Stimulated activated CD8-positive, alpha-beta memory T cell treated with anti-CD3 and anti-CD28 coated beads, Interleukin-4, amount 100 ng/mL, for 24 hours (primary cell): ENCODE measurements at places on chromosomes 5 and 9.

DNA sequence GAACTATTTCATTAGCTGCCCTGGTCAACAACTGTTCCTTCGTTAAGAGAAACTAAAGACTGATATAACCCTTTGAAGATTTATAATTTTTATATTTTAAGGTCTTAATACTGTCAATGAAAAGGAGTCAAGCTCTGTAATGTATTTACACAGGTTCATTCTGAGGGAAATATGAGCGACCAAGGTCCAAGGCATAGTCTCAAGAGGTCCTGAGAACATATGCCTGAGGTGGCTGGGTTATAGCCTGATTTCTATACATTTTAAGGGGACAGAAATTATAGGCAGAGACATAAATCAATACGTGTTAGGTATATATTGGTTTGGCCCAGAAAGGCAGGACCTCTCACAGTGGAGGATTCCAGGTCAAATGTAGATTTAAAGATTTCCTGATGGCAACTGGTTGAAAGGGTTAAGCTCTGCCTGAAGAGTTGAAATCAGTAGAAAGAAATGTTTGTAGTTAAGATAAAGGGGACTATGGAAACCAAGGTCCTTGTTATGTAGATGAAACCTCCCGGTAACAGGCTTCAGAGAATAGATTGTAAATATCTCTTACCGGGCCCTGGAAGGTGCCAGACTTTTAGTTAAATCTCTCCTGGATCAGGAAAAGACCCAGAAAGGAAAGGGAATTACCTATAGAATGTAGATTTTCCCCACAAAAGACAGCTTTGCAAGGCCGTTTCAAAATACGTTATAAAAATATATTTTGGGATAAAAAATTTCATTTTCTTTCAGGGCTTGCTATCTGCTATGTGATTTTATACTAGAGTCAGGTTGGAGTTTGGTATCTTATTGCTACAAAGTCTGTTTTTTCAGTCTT lies 107.3 kb upstream of the PRLR start:
- no peak for DNase-seq

GRCh38 chr5:129658801-129659200 lies 89.1 kb upstream of the MINAR2 start:
- DNase-seq: no peak

GRCh38 chr5:34542818-34543217 lies 113.3 kb upstream of the RAI14 start:
- no peak for DNase-seq

- no peak for DNase-seq
Measured at GRCh38 chr9:69036309-69036708, 757 bp downstream of the FXN start.

DNA sequence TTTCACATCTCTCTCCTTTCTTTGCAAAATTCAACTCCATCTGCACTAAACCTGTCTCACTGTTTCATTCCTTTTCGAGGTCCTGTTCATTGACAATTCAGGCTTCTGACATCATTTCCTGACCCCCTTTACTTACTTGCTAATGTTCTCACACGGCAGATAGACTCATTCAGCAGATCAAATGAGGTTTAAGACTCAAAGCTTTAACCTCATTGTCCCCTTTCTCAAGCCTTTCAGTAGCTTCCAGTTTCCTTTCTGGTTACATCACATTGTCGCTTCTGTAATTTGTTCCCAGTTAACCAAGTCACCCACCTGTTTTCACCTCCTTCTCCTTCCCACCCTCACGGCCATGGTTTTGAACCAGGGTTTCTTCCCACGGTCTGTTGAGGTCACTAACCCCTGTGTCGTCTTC lies 143.4 kb upstream of the OTULINL start:
- DNase-seq: no peak

DNA sequence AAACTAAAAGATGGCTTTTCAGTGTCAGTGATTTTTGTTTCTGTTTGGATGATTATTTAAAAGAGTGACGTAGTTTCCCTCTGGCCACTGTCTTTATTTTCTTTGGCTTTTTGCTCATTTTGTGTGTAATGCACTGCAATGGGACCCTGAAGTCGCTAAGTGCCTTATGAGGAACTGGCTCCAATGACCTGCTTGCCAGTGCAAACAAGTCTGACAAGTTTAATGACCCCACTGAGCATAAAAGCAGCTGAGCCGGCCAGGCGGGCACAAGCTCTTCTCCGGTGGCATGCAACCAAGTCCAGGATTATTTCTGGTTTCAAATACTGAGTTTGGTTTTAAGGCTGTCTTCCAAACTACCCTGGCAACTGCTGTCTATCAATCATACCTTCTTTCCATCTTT lies 15.6 kb upstream of the GNA14 start:
- no peak for DNase-seq

GRCh38 chr5:54586336-54586735 lies 68.8 kb downstream of the SNX18 start:
- no peak for DNase-seq

DNA sequence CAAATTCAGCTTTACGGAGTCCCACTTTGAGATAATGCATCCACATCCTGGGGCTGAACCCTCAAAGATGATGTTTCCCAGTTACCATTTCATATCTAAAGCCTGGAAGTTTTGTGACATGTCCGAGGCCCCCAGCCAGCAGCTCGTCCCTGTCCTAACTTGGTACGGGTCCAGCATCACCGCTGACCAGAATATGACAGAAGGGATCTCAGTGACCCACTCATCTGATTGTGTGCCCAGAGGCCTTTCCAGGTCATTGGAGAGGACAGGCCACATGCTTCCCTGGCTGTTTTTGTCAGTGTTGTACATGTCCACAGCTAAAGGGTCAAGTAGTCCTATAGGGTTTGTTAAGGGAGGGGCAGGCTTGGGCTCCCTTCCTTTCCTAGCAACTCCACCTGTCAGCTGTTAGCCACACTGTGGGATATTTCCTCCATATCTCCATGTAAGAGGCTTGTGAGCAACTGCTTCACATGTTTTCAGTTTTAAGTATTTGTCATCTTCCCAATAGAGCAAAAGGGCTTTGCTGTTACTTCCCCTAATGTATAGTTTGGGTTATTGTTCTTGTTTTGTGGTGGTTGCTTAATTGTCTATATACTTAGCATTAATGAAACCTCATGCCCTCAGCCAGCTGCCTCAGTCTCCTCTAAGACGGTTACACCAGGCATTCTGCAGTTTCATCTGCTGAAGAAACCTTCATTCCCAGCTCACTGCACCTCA lies 33.4 kb downstream of the SECISBP2 start:
- no peak for DNase-seq

GRCh38 chr5:134028496-134028895 lies 23.7 kb upstream of the VDAC1 start:
- no peak for DNase-seq

DNA sequence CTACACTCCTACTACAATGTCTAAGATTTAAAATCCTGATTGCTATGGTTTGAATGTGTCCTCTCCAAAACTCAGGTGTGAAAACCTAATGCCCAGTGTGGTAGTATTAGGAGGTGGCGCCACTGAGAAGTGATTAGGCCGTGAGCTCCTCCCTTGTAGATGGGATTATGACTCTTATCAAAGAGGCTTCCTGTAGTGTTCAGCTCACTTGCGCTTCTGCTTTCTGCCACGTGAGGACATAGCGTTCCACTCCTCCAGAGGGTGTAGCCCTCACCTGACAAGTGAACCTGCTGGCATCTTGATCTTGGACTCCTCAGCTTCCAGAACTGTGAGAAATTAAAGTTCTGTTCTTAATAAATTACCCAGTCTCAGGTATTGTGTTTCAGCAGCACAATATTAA lies 33.0 kb upstream of the WHRN start:
- no peak for DNase-seq

GRCh38 chr5:137019229-137019628 lies 479.9 kb downstream of the SPOCK1 start:
- no peak for DNase-seq

- DNase-seq: no peak
Measured at GRCh38 chr9:15115702-15116101, 191.3 kb downstream of the TTC39B start.

- DNase-seq: no peak
Measured at GRCh38 chr9:121529237-121529987, 29.8 kb upstream of the GGTA1 start.

DNA sequence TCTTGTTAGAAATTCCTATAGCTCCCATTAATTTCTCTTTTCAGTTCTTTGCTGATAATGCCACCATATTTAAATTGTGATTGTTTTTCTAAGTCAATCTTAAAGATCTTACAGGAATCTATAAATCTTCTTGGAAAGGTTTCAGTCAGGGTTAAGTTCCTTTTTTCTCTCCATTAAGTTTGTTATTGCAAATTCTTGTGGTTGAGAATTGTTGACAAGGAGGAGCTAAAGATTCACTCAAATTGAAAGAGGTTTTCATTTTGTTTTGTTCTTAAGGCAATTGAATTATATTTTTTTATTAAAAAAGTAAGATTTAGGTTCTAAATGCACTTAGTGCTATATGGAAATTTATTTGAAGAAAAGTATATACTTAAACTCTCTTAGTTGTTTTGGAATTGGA lies 213.4 kb downstream of the PRR16 start:
- DNase-seq: no peak

GRCh38 chr5:54251981-54252380 lies 58.4 kb downstream of the ARL15 start:
- no peak for DNase-seq

- DNase-seq: no peak
Measured at GRCh38 chr9:109907810-109908458, 127.9 kb downstream of the PALM2AKAP2 start.
